Stimulated activated naive CD4-positive, alpha-beta T cell treated with Interleukin-2 at 50 U/mL for 16 hours (primary cell): ENCODE measurements at places on chromosomes 4 and X.
A peak's percentile ranks its signal among the peaks of the same experiment; 100 is the strongest.

DNA sequence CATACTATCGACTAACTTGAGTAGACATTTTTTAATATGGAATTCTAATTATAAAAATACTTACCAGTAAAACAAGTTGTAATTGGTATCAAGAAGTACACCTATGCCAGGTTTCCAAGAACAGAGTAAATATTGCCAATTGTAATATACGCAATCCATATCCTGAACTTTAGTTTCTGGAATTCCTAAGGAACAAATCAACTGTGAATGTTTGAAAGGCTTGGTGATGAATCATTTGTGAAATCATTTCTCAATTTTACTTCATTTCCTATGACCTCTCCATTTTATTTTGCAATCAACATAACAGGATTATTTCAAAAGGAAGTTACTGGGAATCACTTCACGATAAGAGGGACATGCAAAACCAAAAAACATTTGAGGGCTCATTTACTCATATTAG lies 3.7 kb downstream of the IL13RA2 start:
- no peak for DNase-seq

- DNase-seq = no peak
Measured at GRCh38 chr4:172584816-172585215, 583.8 kb upstream of the GALNT7 start.

GRCh38 chr4:179110816-179111215 lies 1668.6 kb upstream of the AGA start:
- no peak for DNase-seq

DNA sequence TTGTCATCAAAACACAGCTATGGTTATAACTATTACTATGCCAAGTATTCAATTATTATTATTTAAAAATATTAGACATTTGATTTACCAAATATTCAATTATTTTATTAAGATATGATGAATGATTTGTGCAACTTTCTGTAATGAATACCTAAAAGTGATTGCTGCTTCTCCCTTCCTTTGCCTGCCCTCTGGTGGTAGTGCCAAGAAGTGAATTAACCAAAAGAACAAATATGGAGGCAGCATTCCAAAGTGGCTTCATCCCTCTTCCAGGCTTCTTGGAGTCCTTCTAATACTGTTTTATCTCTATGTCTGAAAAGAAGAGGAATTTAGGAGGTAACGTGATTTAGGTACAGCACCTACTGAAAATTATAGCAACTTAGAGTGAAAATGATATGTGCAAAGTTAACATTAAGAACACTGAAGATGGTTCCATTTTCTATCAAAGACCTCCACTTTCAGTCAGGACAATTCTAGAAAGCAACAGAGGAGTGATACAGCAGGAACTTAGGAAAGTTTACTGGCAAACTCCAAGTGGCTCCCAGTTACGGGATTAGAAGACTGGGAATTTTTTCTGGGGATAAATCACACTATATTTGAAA lies 43.0 kb downstream of the ENPEP start:
- DNase-seq = no peak

DNA sequence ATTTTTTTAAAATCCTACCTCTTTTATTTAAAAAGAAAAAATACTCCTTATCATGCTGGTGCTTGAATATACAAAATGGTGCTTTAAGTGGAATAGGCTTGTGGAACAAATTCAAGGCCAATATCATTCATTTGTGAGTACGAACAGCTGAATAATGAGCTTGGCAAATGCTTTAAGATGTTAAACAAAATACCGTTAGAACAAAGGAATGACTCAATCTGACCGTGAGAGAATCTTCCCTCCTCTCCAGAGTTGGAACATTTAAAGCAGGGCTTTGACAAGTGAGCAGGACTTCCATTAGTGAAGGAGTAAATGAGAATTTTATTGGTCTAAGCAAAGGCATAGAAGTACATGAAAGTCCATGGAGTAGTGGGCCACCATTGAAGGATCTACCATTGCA lies 74.5 kb downstream of the DCLK2 start:
- DNase-seq = no peak

DNA sequence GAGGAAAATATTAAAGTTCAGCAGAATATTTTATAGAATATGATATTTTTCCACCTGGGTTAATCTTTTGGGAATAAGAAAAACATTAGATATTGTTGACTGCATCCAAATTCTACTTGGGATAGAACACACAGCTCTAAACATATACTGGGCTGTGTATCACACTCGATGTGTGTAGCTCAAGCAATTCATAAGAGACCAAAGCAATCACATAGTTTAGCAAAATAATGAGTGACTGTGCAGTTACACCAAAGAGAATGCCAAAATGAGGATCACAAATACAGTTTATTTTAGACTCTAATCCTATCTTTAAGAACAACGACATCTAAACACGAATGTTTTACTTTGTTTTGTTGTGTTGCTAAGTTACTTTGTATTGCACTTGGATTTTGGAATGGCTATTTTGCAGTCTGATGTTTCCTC lies 101.2 kb downstream of the CBR4 start:
- DNase-seq = no peak

- DNase-seq = no peak
Measured at GRCh38 chr4:176622251-176622948, 170.3 kb downstream of the VEGFC start.

DNA sequence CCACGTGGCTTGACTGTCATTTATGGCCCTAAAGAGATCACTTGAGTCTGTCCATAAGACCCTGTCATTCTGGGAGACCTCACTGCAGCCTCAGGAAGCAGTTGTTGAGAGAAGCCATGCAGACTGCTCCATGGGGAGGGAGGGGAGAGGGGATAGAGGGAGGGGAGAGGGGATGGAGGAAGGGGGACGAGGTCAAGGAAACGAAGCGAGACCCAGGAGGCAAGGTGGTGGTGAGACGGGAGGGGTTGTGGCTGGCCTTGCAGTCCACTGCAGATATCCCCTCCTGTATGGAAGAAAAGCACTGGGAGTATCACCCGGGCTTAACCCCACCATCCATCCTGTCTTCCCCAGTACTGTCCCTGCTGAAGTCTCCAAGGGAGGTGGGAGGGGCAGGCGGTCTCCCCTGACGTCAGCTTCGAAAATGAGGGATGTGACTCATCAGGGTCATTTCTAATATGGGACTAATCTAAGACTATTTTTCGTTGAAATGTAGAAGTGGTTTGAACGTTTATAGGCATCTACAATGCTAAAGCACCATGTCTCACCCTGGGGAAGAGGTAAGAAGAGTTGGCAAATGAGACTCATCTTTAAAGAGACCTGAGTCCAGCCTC lies 5.6 kb downstream of the TMEM255A start:
- DNase-seq = no peak

DNA sequence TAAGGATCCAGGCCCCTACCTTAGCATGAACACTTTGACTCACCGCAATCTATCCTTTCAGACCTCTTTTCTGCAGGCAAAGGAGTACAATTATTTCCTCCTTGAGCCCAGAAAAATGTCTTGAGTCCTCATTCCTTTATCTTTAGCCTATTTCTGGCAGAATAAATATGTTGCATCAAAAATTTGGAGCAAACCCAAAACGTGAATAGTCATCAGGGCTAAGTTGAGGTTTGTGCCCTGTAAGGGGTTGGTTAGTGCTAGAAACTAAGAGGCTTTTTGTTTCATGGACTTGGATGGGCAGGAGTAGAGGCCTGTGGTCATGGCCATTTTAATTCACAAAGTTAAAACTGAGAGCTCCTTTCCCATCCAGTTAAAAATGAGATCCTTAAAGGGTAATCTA lies 460.3 kb downstream of the GBA3 start:
- no peak for DNase-seq

- no peak for DNase-seq
Measured at GRCh38 chrX:20507901-20508620, 241.4 kb upstream of the RPS6KA3 start.

GRCh38 chr4:3384771-3385710 lies 56.7 kb upstream of the HGFAC start:
- DNase-seq = no peak

GRCh38 chrX:72169008-72169728 lies 12.4 kb upstream of the PIN4 start:
- peak; percentile 6 for DNase-seq

DNA sequence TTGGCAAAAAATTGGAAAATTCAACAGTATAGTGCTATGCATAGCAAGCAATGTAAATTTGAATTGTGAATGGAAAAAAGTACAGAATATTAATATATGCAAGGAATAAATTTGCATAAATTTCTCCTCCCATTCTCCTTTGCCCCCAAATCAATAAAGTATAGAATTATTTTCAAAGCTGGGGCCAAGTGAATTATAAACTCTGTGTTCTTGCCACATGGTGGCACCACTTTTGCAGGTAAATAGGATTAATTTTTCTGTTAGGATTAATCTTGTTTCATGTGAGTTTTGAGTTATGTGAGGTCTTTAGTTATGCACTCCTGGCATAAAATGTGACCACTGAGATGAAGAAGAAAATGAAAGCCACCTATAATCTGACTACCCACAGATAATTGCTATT lies 19.9 kb downstream of the COPS4 start:
- DNase-seq = no peak

DNA sequence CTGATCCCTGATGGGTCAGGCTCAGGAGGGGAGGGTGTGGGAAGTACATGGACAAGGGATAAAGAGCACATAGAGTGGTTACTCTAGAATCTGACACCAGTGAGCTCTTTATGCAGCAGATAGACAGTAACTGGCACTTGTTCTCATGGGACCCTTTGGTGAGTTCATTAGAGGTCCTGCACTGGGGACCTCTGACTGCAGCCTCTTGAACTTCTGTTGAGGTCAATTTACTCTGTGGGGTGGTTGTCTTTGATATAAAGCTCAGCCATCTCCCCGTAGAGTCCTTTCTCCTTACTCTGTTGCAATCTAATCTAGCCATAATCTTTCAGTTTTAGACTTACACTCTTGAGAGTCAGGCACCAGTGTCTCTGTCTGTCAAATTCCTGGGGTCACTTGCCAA lies 222.4 kb downstream of the GPAT3 start:
- no peak for DNase-seq

DNA sequence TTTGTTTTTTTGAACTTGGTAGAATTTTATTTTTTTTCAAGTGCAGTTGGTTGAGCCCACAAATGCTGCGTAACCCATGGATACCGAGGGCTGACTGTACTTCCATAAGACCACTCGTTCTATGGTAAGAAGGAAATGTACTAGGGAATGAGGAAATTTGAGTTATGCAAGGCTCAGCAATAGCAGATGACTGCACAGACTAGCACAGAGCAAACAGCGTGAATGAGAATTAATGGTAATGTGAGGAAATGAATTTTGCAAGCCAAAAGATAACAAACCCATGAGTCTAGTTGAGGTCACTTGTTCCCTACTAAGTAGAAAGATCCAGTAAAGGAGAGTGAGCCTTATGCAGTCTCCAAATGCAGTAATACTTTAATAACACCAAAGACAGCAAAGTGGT lies 17.4 kb downstream of the GSPT2 start:
- DNase-seq = no peak

GRCh38 chr4:176406736-176407135 lies 87.0 kb downstream of the SPCS3 start:
- DNase-seq = no peak

- no peak for DNase-seq
Measured at GRCh38 chr4:185700048-185700447, 111.9 kb downstream of the SORBS2 start.

GRCh38 chr4:163534056-163534455 lies 39.6 kb downstream of the TMA16 start:
- no peak for DNase-seq

- no peak for DNase-seq
Measured at GRCh38 chr4:57085278-57085677, 24.9 kb downstream of the IGFBP7 start.

DNA sequence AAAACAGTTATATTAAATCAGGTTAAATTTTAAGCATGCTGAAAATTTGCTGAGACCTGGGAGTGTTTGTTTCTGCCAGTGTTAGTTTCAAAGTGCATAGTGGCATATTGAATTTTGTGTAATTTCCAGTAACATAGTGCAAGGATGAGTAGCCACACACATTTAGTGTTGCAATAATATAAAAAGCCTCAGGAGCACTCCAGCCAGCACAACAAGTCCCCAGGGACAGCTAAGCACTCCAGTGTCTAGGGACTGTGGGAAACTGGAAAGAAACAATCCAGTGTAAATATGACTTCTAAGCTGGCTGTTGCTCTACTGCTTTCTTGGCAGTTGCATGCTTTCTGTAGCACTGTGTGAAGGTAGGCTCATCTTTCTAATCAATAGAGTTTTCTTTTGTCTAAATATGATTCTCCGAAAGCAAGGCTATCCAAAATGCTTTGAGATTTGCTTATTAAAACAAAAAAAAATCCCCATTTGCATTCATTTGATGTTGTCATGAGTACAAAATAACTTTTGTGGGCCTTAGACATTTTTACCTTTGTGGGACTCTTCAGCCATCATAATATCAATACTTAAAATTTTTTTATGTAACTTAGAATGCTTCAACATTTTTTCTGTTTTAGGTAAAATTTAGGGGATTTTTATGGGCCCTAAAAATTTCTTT lies 24.2 kb upstream of the CXCL2 start:
- DNase-seq = no peak

- DNase-seq = no peak
Measured at GRCh38 chr4:54898056-54898562, 227.3 kb downstream of the KDR start.
